ENCODE measurements at places on chromosomes 5 and 9.
A peak's percentile ranks its signal among the peaks of the same experiment; 100 is the strongest.

GRCh38 chr5:125177340-125177739 is 430.9 kb upstream of the ZNF608 start:
- DNase-seq: no peak

DNA sequence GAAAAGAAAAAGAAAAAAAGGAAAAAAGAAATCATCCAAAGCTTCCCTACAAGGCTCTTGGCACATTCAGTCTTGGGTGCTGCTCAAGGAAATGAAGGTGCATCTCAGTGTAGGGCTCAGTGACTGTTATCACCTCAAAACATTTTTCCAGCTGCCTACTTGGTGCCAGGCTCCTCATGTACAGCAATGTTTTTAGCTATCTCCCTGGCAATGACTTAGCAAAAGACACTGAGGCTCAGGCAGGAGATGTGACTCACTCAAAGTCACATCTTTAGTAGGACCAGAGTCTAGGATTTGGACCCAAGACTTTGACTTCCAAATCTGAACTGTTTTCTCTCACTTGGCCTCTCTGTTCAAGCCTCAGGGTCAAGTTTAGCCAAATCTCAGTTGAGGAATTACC is 264.2 kb downstream of the CRB2 start:
- DNase-seq: no peak

DNA sequence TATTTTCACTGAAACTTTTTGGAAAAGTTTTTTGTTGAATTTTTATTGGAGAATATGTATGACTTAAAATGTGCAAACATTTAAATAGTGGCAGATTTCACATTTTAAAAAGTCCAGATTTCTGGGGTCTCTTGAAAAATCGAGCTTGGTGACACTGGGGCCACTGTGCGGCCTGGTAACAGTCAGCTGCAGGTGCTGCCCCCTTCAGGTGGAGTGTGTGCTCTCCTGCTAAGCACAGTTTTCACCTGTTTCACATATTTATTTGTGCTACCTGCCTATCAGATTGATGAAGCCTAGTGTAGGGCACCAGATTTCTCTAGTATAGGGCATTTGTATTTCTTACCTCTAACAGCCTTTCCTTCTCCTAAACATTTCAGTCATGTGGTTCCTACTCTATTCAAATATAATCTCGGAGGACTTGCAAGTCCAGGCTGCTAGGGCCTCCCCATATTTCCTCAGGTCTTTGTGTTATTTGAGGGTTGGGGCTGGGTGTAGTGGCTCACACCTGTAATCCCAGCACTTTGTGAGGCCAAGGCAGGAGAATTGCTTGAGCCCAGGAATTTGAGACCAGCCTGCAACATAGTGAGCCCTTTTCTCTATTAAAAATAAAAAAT is 95.8 kb upstream of the KLF9 start:
- DNase-seq: no peak

GRCh38 chr9:133701981-133702797 is 36.0 kb downstream of the SARDH start:
- no peak for DNase-seq

DNA sequence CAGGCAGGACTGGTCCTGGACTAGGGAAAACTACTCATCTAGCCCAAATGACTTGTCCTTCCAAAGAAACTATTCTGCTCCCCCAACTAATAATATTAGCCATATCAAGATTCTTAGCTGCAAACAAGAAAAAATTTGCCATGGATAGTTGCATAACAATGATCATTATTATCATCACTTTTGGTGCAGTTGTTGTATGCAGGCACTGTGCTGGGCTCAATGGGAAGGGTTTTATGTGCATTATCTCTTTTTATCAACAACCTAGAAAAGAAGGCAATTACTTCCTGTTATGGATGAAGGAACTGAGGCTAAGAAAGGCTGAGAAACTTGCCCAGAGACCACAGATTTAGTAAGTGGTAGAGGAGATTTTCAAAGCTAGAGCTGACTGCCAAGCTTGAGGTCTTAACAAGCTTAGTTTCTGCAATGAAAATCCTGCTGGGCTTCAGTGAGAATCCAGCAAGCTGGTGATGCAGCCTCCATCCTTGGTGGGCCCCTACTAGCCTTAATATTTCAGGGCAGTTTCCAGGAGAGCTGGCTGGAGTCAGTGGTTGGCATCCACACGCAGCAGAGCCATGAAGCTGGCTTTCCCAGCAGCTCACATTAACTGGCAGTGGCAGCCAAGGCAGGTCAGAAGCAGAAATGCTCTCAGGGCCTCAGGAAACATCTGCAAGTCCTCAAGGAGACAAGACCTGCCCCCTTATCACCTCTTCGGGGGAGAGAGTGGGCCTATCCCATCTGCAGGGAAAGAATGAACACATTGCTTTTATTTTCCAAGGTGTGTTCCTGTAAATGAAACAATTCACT is 20.5 kb upstream of the MEGF9 start:
- DNase-seq: no peak

DNA sequence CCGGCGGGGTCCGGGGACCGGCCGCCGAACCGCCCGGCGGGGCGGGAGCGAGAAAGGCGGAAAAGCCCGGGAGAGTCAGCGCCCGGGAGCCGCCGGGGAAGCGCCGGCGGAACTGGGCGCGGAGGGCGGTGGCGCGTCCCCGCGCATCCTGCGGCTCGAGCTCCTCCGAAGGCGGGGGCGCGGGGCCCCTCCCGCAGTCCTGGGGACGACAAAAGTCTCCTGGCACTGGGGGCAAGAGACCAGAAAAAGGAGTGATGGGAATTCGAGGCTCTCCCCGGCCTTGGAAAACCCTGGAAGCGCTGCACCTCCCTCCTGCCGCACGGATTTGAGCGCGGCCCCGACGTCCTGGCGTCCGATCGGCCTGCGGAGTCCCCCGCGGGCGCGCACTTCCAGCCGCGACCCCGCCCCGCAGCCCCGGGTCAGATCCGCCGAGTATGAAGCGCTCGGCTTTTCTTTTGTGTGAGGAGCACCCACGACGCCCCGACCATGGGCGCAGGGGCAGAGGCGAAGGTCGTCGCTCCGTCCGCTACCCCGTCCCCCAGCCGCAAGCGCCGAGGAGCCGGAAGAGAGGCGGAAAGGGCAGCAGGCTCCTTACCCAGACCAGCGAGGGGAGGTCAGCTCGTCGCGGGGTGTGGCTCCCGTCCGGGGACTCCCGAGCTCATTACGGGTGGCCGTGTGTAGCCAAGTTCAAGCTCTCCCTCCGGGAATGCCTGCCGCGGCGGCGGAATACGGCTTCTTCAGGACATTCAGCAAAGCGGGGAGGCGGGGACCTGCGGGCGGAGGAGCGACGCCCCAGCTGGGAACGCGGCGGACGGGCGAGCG is at the start of gene EPB41L4A:
EPB41L4A (minus strand) TSS at position 114 of the 822 bp plus-strand sequence. CDS start 238 bp downstream, outside the sequence.
- peak; percentile 1 for DNase-seq

- no peak for DNase-seq
Observed at GRCh38 chr5:14759744-14760547, 95.4 kb downstream of the OTULIN start.

DNA sequence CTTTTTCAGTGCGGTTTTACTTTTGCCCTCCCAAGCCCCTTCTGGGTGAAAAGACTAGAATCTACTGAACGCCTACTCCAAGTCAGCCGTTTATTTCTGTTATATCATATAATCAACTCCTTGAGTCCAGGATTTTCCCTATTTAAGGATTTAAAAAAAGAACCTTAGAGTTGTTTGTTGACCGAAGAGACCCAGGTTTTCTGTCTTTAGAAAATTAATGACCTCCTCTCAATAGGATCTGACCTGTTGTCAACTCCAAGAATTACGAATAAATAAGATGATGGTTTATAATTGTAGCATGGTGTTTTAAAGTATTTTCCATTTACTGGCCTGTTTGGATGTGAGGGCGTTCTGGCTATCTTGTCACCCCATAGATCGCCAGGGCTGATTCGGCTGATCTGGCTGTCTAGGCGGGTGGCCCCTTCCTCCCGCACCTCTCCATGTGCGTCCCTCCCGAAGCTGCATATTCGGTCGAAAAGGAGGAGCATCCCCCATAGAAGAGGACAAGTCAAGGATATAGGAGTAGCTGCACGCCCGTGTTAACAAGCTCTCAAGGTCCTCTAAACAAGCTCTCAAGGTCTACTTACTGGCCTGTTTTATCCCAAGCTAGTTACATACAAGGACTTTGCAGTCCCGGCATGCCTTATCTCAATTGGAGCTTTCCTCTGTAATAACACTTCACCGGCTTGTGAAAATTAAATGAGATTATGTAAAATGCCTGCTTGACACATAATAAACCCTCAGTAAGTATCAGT is 1.1 kb upstream of the UBAP2 start:
- no peak for DNase-seq

GRCh38 chr5:106875591-106876297 is 795.0 kb downstream of the EFNA5 start:
- no peak for DNase-seq

- no peak for DNase-seq
Observed at GRCh38 chr9:113535756-113536155, 72.2 kb downstream of the RGS3 start.

DNA sequence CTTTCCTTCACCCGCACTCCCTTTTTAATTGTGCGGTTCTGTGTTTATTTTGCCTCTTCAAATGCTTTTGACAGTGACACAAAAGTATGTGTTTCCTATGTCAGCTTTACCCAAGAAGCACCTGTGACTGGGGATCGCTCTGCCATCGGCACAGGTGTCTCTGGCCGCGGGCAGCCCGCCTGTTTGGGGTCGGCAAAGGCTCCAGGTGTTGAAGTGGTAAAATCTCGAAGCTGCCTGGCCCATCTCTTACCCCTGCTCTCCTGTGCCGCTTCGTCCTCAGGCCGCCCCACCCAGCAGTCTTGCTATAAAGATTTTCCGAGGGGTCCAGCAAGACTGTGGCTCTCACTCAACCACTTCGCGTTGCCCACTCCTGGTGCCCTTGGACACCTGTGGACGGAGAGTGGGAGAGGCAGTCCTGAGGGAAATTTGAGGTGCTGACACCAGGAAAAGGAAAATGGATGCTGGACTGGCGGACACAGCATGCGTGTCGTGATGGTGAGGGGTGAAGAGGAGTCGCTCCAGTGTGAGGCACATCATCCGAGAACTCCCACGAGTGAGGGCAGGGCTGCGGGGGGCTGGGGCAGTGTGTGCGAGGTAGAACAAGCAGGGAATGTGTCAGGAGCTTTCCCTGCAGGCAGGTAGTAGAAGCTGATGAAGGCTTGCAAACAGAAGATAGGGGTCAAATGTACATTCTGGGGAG is 29.1 kb upstream of the CEP72 start:
- DNase-seq: no peak

- DNase-seq: no peak
Observed at GRCh38 chr5:31269259-31269658, 75.8 kb downstream of the CDH6 start.

DNA sequence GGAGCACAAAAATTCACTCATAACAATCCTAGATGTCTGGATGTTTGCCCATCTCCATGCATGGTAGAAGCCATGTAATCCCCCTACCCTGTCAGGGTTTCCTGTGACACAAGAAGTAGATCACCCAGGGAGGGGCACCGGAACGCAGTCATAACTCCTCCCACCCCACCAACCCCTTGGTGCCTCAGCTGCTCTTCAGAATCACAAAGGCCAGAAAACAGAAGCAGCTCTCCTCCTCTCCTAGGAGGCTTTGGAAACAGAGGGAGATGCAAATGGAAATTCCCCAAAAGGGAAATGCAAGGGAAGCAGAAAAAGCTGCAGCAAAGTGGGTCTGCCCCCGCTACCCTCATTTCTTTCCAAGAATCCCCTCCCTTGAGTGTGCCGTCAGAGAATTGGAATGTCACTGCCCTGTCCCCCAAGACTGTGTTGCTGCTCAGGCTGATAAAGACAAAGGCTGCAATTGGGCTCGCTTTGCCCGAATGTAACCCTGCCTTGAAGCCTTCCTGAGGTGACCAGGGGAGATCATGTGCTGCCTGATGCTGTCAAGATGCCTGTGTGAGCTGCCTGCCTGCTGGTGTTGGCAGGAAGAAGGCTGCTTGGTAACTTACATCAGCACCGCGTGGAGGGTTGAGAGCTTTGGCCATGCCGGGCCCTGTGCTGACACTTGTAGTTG is 65.5 kb upstream of the ABCA1 start:
- no peak for DNase-seq

DNA sequence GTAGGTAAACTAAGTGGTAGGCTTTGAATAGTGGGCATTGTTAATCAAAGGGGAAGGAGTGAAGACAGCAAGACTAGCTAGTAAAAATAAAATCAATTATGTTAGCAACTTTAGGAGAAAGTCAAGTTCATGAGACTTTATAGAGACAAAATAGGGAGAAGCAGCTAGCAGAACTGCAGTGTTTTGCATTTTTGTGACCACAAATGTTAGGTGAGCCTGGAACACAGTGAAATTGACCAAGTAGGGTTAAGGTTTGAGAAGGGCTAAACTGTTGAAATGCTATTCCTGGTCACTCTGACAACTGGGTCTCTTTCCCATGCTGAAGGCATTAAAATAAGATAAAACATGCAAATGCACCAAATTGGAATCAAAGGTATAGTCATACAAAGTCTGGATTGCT is 13.0 kb downstream of the SEC61B start:
- no peak for DNase-seq

DNA sequence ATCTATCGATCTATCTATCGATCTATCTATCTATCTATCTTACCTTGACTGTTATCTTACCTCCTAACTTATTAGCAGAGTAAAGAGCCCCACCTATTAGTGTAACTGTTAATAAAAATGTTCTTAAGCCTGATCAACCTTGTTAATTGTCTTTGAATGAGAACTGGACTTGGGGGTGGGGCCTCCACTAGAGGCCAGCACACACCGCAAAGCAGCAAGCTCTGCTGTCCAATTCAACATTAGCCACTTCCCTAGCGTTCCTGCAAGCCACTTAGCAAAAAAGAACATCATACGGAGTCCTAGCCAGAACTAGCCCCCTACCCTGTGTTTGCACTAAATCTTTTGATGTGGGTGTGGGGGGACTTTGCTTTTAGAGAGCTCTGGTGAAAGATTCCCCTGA is 515.8 kb downstream of the KDM4C start:
- peak; percentile 2 for DNase-seq

GRCh38 chr5:126446498-126447224 is 23.5 kb downstream of the GRAMD2B start:
- no peak for DNase-seq

DNA sequence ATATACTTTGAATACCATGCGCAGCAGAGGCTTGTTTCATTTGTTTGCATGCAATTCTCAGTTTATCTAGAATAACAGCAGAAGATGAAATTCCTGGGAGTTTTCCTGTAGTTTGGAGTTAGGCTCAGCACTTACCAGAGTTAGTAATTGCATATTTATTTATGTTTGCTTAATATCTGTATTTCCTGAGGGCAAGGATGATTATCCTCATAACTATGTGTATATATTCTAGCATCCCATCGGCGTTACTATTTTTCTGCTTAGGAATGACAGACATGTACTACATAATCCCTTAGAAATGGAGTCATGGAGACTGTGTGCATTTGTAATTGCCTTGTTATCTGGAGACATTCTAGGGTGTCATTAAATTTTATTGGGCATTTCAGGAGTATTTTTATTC is 1184.8 kb downstream of the DTWD2 start:
- DNase-seq: no peak
